ENCODE measurements at places on chromosomes 2 and 18.

DNA sequence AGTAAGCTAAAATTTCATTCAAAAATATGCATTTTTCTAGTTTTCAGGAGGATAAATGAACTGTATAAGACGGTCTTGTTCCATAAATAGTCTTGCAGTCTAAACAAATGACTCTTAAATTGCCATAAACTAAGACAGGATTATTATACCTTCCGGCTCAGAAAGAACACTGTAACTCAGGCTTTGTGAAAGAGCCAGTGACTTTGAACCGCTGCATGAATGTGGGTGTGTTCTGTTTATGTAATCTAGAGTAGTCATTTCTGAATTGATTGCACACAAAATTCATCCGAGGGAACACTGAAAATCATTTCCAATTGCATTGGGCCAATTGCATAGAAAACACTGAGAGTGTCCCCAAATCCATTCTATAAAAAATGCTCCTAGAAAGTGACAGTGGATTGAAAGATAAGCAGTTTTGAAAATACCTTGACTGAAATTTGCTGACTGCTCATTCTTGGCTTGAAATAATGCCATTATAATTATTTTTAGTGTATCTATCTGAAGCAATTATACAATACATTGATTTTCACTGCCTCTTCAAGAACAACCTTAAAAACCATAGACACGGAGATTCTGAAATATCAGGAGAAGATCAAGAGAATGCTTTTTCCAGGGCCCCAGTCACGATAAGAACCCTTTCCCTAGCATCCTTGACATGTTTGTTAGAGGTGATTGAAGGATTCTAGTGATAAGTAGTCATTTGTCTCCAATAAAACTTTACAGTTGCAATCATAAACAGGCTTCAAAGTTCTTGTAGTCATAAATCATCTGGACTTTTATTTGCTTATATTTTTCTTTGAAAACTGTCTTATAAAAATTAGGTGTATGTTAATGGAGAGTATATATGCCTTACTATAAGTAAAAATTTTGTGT lies 55.4 kb downstream of the CNTNAP5 start:
- DNase-seq = no peak

DNA sequence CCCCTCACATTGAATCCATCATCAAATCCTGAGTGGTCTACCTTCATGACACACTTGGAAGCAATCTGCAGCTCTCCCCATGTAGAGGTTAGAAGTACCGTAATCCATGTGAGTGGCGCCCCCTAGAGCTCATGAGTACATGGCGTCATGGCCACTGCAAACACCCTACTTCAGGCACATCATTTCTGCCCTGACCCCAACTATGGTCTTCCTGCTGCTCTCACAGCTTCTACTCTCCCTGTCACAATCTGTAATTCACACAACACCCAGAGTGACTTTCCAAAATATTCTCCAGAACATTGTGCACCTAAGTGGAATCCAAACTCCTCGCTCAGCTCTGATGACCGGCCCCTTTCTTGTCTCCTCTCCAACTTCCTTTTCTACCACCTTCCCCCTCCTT lies 141.9 kb downstream of the ANKRD44 start:
- peak; percentile 54 for DNase-seq

GRCh38 chr2:226699321-226699720 lies 100.3 kb downstream of the IRS1 start:
- DNase-seq = no peak

DNA sequence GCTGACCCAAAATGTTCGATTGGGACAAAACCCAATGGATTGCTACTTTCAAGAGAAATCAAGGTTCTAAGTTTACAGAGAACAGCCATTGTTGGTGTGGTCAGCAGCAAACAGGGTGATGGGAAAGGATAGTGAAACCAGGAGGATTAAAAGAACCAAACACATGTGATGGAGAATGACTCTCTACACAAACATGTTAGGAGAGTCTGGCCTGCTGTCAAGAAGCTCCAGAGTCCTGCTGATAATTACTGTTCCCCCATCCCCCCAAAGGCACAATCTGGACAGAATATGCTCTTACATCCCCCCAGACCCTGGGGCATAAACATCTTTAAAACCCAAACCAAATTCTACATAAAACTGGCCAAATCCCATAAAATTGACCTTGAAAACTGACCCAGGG lies 32.0 kb upstream of the ACYP2 start:
- DNase-seq = no peak

- DNase-seq = no peak
Observed at GRCh38 chr18:59242906-59243305, 22.9 kb downstream of the GRP start.

DNA sequence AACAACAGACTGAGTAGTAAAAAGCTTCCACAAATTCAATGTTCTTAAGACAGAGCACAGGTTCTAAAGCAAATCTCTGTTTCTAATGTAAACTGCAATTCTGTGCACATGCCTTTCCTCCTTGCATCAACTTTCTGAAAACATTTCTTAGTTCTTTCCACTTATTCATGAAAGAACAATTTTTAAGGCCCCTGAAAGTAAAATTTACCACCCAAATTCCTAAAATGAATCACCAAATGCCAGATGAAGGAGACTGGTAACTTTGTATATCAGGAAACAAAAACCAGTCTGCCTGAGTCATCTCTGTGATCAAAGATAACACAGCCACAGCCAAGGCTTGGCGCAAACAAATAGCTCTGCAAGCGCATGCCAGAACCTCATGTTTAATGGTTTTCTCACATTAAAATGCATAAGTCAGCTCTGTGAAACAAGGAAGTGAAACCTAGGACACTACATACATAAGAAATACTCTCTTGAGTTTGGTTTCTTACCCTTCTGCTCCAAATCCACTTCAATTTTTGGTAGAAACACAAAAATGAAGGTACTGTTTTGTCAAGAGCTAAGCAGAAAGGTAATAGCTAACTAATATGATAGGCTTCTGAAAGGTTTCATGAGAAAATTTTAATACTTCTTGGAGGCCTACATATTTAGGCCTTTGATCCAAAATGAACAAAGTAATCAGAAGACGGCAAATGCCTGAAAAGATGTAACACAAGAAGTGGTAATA lies 169.4 kb downstream of the THADA start:
- peak; percentile 64 for DNase-seq

GRCh38 chr2:75560022-75560767 lies 544 bp downstream of the EVA1A start:
- no peak for DNase-seq
